ENCODE measurements at places on chromosomes 2 and 18. TPM values are rescaled to one million over a fixed set of nuclear protein-coding genes. Genes with fewer than 3 reads are reported as not detected.

RAB6D gene
- total RNA-seq = under 0.01 TPM

EVX2 gene
- not detected for total RNA-seq

CCDC68 gene
- 7.4 TPM for total RNA-seq

ANKRD30B gene
- 2.7 TPM for total RNA-seq

APCDD1 gene
- total RNA-seq = 0.09 TPM

- peak; percentile 4 for DNase-seq
Measured at GRCh38 chr2:169119851-169120250, 50.5 kb downstream of the DHRS9 start.

DNA sequence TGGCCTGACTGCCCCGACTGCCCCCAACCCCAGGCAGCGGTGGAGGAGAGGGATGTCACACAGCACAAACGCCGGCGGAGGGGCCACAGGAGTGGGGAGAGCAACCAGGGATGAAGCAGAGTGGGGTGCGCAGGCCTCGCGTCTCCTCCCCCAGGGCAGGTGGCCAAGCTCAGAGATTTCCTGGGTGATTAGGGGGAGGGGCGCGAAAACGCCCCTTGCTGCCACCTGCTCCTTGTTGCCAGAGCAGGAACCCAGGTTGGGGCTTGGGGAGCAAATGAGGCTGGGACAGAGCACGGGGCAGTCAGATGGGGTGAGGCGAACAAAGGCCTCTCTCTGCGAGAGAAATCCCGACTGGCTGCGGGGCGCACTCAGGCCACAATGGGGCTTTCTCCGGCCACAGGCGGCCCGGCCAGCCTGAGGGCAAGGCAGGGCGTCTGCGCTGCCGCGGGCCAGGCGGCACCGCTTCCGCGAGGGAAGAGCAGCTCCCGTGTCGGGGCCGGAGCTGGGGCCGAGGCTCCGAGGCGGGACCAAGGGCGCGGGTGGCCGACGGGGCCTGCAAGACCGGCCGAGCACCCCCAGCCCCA, 11.5 kb downstream of the TEX44 start:
- no peak for DNase-seq

DNA sequence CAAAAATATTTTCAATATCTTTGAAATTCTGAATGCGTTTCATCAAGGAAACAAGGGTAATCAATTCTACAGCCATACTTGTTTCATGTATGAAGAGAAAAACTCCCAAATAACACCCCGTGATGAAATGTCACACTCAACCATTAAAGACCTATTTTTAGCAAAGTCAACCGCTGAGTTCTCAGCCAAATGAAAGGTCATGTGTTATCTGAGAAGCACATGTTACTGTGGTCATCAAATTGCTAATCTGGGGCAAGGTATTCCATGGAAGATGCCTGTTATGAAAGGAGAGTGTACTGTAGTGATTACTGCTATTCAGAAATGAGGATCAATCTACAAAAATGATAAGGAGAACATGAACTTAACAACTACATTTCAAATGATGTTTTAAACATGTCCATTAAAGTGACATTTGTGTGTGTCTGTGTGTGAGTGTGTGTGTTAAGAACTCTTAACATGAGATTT, 126.7 kb downstream of the BCL2 start:
- DNase-seq = no peak

DNA sequence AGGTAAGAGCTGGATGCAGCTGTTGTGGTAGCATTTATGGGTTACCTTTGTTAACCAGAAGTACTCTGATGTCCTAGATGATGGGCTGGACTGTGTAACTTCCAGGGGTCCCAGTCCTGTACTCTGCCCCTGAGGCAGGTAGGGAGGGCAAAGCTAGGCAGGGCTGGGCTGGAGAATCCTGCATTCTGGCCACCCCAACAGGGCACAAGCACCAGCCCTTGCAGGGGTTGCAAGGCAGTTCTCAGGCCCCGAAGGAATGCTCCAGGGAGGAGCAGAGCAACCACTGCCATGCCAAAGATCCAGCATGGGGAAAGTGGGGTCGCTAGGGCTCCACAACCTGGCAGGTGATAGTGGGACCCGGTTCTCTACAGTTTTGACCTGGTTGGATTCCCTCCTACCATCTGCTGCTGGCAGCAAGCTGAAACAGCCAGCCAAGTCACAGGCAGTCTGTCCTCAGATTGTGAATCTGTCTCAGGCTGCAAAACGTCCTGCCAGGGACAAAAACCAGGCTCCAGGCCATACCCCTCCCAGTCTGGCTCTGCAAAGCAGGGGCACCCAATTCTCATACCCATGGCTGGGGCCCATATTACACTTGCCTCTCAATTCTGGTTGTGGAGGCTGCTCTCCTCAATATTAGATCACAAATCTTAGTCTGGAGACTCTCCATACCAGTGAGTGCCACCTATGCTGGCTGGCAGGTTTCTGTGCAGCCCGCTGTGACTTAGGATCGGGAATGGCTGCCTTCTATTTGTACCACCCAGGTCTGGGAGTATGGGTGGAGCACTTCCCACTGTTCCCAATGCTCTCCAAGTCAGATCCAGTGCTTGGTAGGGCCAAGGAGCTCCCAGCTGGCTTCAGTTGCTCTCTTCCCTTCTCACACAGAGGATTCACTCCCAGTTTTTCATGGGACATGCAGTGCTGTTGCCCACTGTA, 61.1 kb downstream of the SMCHD1 start:
- DNase-seq = no peak

DNA sequence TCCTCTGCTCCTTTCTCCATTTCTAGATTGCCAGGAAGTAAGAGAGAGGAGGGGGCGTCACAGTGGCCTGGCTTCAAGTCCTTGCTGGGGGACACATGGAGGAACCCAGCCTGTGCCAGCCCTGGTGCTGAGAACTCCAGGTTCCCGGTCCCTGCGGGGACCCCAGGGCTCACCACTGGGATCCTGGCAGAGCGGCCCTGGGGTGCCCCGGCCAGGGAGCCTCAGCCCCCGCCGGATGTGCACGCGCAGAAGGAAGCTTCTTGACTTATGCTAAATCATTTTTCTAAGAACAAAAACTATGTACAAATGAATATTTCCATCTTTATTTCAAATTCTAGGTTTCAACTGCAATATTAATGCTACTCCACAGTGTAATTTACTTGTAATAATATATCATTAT, 82.6 kb upstream of the SP3 start:
- DNase-seq = no peak

DNA sequence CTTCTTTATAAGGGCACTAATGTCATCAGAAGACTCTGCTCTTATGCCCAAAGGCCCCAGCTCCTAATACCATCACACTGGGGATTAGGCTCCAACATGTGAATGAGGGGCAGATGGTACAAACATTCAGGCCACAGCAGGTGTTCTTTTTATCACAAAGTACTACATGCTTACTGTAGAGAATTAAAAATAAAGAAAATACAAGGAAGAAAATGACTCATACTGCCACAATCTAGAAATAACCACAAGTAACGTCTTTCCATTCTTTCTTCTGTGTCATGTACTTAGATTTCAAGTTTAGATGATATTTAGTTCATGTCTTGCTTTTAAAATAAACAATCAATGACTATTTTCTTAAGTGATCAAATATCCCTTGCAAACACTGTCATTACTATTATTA, 100.3 kb upstream of the NEDD4L start:
- DNase-seq = peak; percentile 40

DNA sequence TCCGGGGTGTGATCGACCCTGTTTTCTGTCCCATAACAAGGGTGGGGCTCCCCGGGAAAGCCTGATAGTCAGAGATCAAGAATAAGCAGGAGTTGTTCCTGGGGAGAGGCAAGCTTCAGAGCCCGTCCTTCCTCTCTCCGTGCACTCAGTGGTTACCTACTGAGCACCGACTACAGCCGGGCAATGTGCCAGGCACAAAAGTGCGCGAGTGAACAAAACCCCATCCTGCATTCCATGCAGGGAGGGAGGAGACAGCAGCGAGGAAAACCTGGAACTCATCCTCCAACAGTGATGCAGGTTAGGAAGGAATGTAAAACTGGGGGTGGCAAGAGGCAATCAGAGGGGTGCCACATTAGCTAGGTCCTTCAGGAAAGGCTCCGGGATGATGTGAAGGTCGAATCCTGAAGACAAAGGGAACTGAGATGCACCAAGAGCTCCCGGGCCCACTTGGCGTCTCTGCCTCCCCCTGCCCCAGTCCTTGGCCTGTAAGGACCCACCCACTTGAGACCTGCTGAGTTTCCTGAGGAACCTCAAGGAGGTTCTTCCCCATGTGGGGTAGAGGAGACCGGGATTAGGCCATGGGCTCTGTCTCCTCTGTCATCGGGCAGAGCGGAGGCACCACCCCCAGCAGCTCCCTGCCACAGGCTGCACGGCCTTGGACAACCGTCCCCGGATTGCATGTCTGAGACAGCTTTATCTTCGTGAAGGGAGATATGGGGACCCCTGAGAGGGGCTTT, 198.2 kb downstream of the NDUFA10 start:
- DNase-seq = no peak

- no peak for DNase-seq
Measured at GRCh38 chr2:212535996-212536816, 2.4 kb downstream of the ERBB4 start.

GRCh38 chr18:42619771-42620170, 495.7 kb downstream of the RIT2 start:
- DNase-seq = no peak

DNA sequence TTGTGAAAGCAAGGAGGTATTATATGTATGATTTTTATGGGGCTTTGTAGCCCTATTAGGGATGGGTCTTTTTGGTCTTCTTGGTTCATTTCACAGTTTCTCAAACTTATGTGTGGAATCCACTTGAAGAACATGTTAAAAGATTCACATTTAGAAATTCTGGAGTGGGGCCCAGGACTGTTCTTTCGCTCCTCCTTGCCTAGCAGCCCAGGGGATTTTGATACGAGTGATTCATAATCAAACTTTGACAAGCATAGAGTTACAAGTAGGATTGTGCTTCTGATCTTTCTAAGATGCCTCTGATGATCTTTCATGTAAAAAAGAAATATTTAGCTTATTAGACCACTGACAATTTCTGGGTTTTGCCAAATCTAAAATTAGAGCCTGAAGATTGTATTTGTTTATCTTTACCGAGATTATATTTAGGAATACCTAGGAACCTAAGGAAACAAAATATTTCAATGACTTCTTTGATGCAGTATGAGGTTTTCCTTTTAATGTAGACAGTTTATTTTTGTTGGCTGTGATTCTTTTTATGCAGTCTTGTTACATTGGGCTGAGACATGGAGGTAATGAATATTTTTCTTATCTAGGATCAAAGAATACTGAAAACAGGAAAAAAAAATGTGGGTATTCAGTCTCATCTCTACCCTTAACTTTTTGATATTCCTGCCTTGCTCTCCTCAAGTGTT, 324.0 kb downstream of the PARD3B start:
- peak; percentile 36 for DNase-seq
